Fibroblast of gingiva (primary cell): ENCODE measurements at places on chromosomes 13 and 19.

DNA sequence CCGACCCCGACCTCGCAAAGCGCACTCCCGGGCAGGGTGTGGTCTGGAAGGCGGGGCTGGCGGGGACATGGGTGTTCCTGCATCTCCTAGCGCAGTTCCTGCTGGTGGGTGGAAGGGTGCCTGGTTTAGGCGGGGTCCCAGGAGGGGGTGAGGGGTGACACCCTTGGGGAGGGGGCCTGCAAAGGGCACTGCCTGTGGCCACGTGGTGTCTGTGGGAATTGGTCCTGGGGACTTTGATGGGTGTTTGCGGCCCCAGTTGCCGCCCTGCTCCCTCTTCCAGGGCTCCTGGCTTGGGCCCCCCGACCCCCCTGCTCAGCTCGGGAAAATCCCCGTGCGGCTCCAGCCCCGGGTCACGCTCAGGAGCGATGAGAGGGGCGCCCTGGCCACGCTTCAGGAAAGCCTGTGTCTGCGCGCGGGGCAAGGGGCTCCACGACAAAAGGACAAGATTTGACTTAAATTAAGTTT, 19.1 kb downstream of the WTIP start:
- no peak for DNase-seq

GRCh38 chr19:10061717-10062310, 24.3 kb upstream of the SHFL start:
- no peak for DNase-seq

GRCh38 chr19:6070720-6071485, 39.4 kb downstream of the RFX2 start:
- peak; percentile 92 for DNase-seq

- peak; percentile 16 for DNase-seq
Measured at GRCh38 chr13:112968910-112969691, at the start of gene MCF2L. TSS of gene MCF2L (plus strand) at chr13:112969214. CDS start at chr13:112969380, 166 bp downstream.

- no peak for DNase-seq
Measured at GRCh38 chr13:79648191-79648590, 167.2 kb downstream of the NDFIP2 start.

DNA sequence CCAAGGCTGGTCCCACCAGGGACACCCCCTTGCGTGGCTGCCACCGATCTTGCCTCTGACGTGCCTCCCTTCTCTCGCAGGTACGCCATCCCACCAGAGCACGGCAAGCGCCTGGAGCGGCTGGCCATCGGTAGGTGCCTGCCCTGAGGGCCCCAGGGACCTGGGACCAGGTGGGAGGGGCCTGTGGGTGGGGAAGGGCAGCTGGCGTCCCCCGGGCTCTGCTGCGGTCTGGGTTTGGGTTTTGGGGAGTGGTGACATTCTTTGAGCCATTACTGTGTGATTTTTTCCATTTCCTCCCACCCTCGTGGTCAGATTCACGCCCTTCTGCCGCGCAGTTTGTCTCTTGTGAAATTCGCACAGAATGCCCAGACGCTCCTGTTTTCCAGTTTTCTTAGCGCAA, 102.0 kb downstream of the KDM4B start:
- DNase-seq: no peak

DNA sequence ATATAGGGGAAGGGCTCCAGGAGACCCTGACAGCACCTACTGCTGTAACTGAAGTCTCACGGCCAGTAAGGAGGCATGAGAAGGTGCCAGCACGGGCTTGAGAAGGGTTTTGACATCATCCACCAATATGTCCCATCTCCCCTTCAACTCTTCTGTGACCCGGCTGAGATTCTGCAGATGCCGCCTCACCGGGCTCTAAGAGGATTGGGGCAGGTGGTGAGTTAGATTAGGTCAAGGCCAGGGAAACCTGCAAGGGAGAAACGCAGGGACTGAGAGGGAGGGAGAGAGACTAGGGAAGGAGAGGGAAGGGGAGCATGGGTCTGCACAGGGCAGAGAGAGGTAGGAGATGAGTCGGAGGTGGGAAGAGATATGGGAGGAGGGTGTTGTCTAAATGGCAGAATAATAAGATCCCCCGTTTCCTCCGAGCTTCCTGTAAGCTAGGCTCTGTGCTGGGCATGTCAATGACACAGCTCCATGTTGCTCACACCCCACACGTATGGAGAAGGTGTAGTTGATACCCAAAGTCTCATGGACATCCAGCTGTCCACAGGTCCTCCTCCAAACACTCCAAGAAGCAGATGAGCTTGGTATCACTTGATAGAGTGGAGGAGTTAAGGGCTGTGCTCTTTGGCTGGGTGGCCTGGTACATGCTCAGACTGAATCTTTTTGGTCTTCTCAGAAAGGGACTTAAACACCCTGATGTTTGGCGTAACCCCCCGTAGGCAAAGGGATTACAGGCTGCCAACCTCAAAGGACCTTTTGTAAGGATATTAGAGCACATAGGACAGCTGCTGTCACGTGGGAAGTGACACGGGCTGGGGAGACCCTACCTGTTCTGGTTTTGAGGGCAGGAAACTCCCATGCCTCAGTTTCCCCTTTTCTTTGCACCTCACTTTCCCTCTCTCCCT, 6.1 kb downstream of the TPRX1 start:
- no peak for DNase-seq

DNA sequence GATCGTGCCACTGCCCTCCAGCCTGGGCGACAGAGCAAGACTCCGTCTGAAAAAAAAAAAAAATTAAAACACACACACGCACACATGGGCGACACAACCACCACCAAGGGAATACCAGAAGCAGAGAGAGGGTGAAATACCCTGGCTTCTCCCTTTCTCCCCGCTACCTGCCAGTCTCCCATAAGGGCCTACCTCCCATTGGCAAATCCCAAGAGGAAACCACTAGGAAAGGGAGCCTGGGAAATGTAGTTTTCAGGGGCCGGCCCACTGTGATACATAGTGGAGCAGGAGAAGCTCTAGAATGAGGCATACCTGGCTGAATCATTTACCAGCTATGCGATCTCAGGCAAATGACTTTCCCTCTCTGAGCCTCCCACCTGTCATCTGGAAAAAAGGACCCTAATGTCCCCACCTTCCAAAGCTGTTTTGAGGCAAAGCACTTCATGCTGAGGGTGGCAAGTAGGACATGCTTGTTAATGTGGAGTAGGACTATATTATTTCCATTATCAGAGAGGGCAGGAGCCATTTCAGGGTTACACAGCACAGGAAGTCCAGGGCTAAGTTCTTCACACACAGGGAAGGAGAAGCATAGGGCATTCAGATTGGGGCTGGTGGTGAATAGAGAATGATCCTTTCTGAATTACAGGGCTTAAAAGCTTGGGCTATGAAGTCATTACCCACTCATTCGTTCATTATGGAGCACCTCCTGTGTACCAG, 14.3 kb upstream of the HNRNPUL1 start:
- DNase-seq: no peak

GRCh38 chr19:46478356-46478986, 7.1 kb upstream of the PNMA8A start:
- DNase-seq: peak; percentile 57

- no peak for DNase-seq
Measured at GRCh38 chr13:35629026-35629425, 152.5 kb upstream of the MAB21L1 start.

GRCh38 chr13:71874458-71874857, 7.5 kb upstream of the DACH1 start:
- no peak for DNase-seq

- DNase-seq: no peak
Measured at GRCh38 chr13:109569958-109570711, 216.2 kb downstream of the IRS2 start.

DNA sequence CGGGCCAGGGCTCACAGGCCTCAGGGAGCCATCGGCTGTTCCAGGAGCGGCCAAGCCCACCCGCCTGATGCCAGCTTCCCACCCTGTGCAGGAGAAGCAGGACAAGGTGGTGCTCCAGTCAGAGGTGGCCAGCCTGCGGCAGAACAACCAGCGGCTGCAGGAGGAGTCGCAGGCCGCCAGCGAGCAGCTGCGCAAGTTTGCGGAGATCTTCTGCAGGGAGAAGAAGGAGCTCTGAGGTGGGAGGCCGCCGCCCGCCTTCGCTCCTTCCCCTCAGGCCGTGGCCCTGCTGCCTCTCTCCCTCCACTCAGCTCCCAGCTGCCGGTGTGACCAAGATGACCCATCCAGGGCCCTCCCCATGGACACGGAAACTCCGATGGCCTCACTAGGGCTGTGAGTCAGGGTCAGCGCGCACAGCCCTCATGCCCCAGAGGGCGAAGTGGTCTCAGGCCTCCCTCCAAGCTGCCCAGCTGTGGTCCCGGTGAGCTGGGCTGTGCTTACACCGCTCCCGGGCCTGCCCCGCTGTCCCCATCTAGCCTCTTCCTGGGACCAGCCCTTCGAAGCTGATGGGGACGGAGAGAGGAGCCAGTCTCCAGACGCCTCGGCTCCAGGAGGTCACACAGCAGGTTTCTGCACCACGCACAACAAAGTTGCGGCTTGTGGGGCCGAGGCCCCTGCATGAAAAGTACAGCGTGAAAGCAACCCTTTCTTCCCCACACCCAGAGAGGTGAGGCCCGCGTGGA, 17.8 kb downstream of the DPF1 start:
- no peak for DNase-seq

DNA sequence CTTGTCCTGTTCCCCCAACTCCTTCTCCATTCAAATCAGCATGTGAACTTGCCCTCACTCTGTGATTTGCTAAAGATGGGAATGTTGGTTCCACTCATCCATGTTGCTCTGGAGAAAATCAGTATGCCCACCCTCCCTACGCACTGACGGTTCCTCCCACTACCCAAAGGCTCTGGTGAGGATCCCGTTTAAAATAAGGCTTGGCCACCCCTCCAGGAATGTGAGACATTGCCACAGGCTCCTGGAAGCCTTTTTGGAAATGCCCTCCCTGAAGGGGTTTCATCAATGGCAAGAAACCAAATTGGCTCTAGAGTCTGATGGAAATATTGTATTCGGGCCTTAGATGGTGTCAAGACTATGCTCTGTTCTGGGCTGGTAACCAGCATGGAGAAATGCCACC, 187.3 kb downstream of the USP12 start:
- DNase-seq: no peak

DNA sequence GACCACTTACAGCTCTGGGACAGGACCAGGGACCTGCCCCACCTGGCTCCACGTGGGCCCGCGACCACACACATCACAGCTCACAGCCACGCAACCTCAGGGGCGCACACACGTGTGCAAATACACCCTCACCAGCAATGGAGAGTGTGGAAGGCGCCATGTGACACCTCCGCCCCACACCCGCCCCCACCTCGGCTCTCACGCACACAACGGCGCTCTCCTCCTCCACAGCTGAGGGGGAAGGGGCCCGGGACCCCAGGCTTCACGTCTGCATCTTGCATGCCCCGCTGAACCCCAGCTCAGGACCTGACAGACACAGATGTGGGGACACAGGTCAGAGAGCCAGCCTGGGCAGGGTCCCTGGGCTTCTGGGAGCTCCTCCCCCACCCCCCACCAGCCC, 6.4 kb upstream of the SHISA7 start:
- DNase-seq: no peak

DNA sequence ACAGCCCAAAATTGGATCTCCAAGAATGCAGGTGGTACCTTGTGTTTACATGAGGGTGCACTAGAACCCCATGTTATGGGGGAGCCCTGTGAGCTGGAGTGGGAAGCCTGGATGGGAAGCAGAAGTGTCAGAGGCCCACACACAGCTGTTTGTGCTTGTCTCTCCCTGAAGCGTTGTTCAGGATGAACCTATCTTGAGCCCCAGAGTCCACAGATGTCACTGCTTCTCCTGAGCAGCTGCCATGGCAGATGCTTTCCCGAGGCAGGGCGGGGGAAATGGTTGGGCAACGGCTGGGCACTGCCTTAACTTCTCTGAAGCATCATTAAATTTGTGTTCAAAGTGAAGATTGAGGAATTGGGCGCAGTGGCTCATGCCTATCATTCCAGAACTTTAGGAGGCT, 17.1 kb upstream of the CHST8 start:
- no peak for DNase-seq

DNA sequence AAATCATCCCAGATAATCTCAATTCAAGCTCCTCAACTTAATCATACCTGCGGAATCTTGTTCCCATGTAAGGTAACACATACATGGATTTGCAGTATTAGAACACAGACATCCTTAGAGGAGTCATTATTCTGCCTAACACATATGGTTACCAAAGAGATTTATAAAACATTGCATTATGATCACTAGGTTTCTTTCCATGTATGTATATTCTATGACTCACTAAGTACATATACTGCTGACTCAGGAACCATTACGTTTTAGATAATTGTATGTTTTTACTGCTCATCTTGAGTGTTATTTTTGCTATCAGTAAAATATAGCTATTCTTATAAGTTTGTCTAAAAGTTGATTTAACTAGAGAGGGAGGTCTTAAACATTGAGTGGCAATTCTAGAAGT, 182.9 kb downstream of the SLITRK6 start:
- DNase-seq: no peak

- DNase-seq: no peak
Measured at GRCh38 chr19:39846678-39847486, 703 bp upstream of the FBL start.

GRCh38 chr13:40069173-40070044, 413.9 kb downstream of the COG6 start:
- DNase-seq: peak; percentile 53

GRCh38 chr13:59584761-59585670, 578.7 kb downstream of the DIAPH3 start:
- DNase-seq: no peak

GRCh38 chr13:58573743-58574142, 942.2 kb downstream of the PCDH17 start:
- DNase-seq: no peak

DNA sequence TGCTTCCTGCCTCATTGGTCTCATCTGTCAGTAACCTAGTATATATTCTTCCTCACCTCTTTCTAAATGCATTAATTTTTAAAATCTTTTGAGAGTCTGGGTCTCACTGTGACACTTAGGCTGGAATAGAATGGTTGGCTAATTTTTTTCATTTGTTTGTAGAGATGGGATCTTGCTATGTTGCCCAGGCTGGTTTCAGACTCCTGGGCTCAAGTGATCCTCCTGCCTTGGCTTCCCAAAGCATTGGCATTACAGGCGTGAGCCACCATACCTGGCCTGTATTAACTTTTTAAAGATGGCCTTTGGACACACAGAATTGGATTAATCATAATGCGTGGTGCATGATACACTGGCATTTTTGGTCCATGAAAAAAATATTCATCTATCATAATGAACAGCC, 29.9 kb downstream of the SIPA1L3 start:
- no peak for DNase-seq

GRCh38 chr19:16605553-16605994, 22.4 kb downstream of the MED26 start:
- DNase-seq: no peak

GRCh38 chr19:30653646-30654386, 281.6 kb downstream of the ZNF536 start:
- DNase-seq: no peak

- no peak for DNase-seq
Measured at GRCh38 chr19:48418317-48419064, 25.0 kb downstream of the GRIN2D start.
